ENCODE measurements at places on chromosomes 4 and X.
A peak's percentile ranks its signal among the peaks of the same experiment; 100 is the strongest.

GRCh38 chr4:6956434-6957147 is 47.0 kb downstream of the TBC1D14 start:
- no peak for DNase-seq

DNA sequence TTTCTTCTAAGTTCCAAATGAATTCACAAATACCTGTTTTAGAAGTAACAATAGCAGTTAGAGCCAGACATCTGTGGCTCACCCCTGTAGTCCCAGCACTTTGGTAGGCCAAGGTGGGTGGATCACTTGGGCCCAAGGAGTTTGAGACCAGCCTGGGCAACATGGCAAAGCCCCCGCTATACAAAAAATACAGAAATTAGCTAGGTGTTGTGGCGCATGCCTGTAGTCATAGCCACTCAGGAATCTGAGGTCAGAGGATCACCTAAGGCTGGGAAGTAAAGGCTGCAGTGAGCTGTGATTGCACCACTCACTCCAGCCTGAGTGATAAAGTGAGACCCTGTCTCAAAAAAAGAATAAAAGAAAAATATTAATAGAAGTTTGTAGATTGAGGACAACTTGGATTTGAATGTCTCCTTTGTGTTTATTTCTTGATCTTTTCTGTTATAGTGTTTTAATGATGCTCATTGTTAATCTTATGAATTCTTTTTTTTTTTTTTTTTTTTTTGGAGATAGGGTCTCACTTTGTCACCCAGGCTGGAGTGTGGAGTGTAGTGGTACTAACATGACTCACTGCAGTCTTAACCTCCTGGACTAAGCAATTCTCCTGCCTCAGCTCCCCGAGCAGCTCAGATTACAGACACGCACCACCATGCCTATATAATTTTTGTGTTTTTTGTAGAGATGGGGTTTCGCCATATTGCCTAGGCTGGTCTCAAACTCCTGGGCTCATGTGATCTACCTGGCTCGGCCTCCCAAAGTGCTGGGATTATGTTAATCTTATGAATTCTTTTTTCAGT is 30.7 kb upstream of the RAPGEF2 start:
- no peak for DNase-seq

GRCh38 chr4:56531149-56531770 is 25.7 kb downstream of the ARL9 start:
- no peak for DNase-seq

- DNase-seq = peak; percentile 14
Observed at GRCh38 chr4:176333076-176333475, 13.3 kb downstream of the SPCS3 start.

DNA sequence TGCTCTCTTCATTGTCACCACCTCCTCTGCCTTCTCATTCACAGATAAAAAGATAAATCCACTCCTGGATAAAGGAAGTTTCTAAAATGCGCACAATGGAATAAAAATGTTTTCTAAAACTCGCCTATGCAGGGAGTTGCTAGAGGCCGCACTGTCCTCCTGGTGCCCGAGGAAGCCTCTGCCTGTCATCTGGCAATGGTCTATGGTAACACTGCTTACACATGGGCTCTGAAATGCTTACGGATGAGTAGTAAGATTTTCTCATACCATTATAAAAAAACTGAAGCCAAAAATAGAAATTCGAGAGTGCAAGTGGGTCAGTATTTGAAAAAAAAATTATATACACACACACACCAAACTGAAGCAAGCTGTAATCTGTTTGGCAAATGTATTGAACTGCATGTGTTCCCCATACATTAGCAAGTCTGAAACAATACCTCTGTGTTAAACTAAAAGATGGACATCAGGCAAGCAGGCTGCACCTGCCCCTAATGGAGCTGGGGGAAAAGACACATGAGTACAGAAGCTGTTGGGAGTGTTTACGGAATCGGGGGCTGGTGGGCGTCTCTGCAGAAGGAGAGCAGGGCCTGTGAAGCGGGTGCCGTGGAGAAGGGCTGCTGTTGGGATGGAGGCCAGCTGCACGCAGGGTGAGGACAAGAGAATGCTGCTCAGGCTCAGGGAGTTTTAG is 103.3 kb upstream of the FAT1 start:
- no peak for DNase-seq

All from GM03348 (cell line).